ENCODE measurements at places on chromosomes 12 and 14. TPM values are rescaled to one million over a fixed set of nuclear protein-coding genes. Genes with fewer than 3 reads are reported as not detected.

Gene RHOJ
- polyA plus RNA-seq = 0.26 TPM

DNA sequence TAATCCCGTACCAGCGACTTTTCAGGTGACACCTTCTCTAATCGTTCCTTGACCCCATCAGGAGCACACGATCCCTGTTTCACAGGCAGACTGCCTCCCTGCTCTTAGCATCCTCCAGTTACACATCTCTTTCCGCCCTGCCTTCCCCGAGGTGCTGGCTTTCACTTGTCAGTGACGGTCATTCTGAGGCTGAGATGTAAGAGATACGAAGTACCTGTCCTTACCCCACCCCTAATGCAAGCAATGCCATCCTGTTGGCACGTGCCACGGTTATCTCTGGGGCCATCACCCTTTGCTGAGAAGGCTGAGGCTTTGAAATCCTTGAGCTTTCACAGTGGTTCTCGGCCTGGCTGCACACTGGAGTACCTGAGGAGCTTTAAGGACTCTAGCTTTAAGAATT is 24.4 kb downstream of the B4GALNT3 start:
- no peak for DNase-seq

DNA sequence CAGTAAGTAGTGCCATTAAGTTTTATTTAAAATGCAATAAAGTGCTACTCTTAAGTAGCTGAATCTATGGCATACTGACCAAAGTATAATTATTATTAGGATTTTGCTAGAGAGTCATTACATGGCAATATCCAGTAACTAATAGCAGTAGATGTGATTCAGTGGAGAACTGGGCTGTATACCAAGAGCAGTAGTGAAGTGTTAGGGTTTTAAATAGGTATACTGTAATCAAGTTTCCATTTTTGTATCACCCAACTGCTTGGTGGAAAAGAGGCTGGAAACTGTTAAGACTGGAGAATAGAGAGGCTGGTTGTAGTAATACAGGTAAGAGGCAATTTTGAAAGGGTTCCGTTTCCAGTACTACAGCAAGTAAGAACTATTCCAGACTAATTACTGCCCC is 13.3 kb upstream of the LLPH start:
- DNase-seq = no peak

GRCh38 chr14:104971447-104972240 is 6.5 kb downstream of the AHNAK2 start:
- no peak for DNase-seq

Gene SLC22A17
- 0.76 TPM for polyA plus RNA-seq

All from keratinocyte (primary cell).